SJSA1 (cell line): ENCODE measurements at places on chromosomes 5 and 9. TPM values are rescaled to one million over a fixed set of nuclear protein-coding genes. Genes with fewer than 3 reads are reported as not detected.

DNA sequence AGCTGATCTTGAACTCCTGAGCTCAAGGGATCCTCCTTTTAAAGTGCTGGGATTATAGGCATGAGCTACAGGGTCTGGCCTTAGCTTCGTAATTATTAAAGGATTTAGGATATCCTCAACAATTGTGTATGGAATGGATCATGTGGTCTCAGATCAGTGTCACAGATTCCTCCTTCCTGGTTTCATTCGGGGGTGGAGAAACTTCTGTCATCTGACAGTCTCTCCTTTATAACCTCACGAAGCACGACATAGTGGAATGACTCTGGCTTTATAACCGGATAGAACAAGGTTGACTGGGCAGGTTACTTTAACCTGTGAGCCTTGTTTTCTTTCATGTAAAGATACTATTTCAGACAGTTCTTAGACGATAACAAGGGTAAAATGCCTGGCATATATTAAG is 4.4 kb upstream of the GNG10 start:
- H3K4me3 ChIP-seq, result no peak overlapping the region
- no peak for DNase-seq
- H3K36me3 ChIP-seq, result peaks cover 19% of the 10 kb centered on the region
- H3K4me1 ChIP-seq, result peaks cover 7% of the 10 kb centered on the region

DNA sequence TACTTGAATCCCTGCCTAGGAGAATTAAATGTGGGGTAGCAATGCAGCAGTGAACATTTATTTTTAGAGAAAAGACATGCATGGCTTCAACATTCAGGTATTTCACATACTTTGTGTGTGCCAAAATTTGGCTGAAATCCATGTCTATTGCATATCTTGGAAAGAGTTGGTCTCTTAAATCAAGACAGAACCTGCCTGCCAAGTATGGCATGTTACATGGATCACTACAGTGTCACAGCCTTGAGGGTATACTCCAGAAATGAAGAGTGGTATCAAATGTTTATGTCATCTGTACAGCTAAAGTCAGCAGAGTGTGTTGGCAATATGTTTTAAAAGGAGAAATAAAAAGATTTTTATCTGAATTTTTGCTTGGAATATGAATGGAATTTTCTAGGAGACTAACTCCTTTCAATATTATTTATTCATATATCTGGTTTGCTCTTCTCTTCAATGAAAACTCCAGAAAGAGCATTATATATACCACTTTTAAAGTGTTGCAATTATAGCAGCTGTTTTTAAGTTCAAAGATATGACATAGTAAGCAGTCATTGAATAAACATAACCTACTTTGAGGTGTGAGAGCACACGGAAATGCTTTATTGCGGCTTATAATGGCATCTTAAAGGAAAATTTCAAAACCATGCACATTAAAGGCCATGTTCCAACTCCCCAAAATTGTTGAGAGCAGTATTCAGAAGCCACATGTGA is 95.4 kb upstream of the MINAR2 start:
- H3K4me1 ChIP-seq, result no peaks in the 10 kb centered on the region
- H3K27me3 ChIP-seq, result no peaks in the 10 kb centered on the region
- DNase-seq, result no peak

DNA sequence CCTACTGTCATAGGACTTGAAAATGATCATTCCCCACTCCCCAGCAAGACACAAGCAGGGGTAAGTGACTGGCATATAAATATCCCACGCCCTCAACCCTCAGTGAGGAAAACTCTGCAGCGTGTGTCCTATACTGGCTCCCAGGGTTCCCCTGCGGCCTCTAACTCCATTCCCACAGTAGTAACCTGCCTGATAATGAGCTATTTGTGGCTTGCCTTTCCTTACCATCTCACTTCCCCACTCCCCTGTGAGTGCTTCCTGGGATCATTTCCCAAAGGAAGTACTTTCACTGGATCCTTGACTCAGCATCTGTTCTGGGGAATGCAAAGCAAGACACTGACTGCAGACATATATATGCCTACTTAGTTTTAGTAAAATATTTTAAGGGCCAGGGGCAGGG is 14.3 kb downstream of the CDC14B start:
- no peak overlapping the region for H3K27ac ChIP-seq
- H3K4me1 ChIP-seq, result no peaks in the 10 kb centered on the region
- no peak overlapping the region for H3K4me3 ChIP-seq
- H3K36me3 ChIP-seq, result no peaks in the 10 kb centered on the region

DNA sequence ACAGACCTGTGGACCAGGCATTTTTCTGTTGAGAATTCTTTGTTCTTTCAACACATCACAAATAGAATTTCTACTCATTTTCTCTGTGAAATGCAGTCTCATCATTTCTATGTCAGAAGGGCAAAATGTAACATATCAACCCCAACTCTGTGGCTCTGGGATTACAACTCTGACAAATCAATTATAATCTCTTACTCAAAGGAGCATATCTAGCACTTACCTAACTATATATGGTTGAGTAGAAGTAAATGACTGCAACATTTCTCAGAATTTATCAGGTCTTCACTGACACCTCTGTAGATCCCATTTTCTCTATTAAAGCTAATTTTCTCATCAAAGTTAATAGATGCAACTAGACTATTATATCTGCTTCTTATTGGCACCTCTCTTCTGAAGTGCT is 64.8 kb downstream of the GABRG2 start:
- H3K27ac ChIP-seq, result no peak overlapping the region

SETX gene
- 26.1 and 34.6 TPM in 2 replicates for total RNA-seq

TRPM6 gene
- not detected in 2 replicates for total RNA-seq
